NCI-H2029 treated with DMSO at 0.1 percent for 48 hours (cell line): ENCODE measurements at places on chromosomes 2 and 18.

DNA sequence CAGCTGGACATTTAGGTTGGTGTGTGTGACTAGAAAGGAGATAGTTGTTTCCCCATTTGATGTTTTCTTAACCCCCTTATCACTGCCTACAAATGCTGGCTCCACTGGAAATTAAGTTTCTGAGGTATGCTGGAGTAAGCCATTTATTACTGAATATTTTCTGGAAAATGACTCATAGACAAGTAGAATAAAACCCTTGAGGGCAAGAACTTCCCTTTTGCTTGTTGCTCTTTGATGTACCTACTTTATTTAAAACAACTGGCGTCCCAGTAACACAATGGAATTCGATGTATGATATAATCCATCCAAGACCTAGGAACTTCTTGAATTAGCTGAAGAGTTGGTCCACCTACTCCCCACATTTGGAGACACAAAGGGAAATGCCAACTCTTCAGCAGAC is 33.3 kb upstream of the SESTD1 start:
- DNase-seq = no peak

GRCh38 chr2:23523373-23524260 is 138.6 kb downstream of the KLHL29 start:
- no peak for DNase-seq

- no peak for DNase-seq
These were observed 167.8 kb downstream of the NRP2 start for GRCh38 chr2:205850132-205850531.

GRCh38 chr18:10343778-10344177 is 110.7 kb upstream of the APCDD1 start:
- DNase-seq = no peak

DNA sequence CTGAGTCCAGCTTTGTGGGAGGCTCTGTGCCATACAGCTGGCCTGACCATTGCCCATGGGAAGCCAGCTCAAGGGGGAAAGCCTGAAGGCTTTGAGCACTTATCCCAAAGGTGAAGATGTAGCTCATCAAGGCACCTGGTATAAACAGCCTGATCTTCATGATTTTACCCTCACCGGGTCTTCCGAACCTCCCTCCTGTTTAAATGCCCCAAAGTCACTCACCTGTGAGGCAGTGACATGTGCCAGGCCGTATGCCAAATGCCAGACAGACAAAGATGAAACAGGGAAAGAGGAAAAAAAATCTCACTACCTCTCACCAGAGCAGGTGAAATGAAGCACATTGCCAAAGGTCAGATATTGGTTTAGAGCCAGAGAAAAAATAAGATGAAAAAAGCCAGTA is 62.8 kb upstream of the ITSN2 start:
- no peak for DNase-seq

GRCh38 chr2:37052600-37053332 is 31.4 kb downstream of the HEATR5B start:
- DNase-seq = no peak

GRCh38 chr2:101432411-101433181 is 42.3 kb downstream of the RFX8 start:
- no peak for DNase-seq

DNA sequence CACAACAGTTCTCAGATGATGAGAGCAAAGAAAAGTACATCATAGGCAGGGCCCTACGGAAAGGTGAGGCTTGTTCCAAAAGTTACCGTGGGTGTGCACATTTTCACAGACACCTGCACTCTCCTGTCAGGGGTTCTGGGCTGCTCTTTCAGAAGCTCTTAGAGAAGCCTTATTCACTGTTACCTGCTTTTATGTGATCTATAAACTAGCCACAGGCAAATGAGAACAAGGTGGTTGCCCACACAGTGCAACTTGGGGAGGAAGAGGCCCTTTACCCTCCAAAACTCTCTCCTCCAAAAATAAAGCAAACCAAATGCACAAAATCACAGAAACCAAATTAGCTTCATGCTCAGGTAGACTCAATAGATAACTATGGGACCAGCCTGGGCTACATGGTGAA is 11.1 kb upstream of the CUL3 start:
- DNase-seq = no peak

GRCh38 chr18:57965246-57965645 is 78.8 kb upstream of the NEDD4L start:
- DNase-seq = no peak

DNA sequence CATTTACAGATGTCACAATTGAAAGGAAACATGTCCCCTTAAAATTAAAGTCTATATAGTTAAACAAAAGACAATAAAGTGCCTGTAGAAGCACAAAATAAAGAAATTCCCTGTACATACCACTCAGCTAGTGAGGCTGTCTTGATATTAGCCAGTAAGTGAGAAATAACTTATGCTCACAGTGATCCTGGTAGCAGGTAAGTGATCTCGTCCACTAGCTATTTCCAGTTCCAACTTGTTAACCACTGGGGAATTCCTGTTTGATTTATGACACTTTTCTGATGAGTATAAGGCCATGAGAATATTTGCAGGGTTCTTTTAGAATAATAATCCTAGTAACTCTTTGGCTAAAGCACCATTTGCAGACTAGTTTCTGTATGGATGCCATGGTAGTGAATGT is 127.9 kb upstream of the PGAP1 start:
- no peak for DNase-seq

- no peak for DNase-seq
These were observed at the start of gene G6PC2 for GRCh38 chr2:168901003-168901402. G6PC2 (plus strand) TSS chr2:168901291; CDS start chr2:168901332, 41 bp downstream.

DNA sequence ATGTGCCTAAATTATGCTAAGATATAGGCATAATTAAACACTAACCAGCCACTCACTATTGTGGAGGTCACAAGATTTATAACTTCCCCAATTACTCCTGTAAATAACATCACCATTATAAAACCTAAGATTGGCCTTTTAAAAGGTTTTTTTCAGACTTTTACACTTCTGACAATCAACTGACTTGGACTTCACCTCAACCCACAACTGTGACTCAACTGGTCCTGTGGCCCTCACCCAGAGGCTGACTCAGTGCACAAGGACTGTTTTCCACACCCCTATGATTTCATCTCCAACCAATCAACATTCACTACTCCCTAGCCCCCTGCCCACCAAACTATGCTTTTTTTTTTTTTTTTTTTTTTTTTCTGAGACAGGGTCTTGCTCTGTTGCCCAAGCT is 11.6 kb downstream of the TTR start:
- DNase-seq = no peak

DNA sequence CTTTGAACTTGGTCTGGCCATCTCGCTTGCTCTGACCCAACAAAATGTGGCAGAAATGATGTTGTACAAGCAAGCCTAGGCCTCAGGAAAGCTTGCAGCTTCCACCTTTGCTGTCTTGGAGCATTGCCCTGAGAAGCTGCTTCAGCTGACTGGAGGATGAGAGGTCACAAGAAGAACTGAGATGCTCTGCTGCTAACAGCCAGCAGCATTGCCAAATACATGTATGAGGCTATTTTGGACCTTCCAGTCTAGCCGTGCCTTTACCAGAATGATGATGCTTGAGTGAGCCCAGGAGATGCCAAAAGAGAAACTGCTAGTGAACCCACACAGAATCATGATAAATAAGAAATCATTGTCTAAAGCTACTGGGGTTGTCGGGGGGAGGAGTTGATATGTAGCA is 13.2 kb upstream of the ITGAV start:
- DNase-seq = no peak

- no peak for DNase-seq
These were observed 57.1 kb downstream of the ZFP36L2 start for GRCh38 chr2:43169099-43169945.

DNA sequence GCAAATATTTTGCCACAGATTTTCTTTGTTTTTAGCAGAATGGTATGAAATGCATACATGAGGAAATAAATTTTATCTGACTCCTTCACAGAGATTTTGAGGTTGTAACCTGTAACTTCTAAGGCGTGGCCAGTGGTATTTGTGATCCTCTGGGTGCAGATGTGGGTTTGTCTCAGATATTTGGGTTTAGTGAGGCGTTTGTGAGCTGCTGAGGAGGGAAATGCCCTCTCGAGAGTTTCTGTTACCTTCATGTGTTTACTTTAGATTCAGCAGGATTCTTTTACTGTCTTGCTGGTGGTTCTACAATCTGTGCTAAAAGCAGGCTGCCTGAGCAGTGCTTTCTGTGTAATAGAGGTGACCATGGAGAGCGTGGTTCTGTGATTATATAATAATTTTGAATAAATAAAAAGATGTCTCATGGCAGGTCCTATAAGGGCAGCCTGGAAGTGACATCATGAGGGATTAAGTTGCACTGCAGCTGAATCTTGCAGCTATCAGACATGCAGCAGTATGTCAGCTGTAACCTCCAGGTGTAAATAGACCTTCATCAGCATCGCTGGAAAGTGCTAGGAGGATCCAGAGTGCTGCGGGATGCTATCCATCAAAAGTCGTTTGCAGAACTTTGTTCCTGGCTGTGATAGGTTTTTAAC is 34.1 kb downstream of the TANC1 start:
- DNase-seq = no peak

DNA sequence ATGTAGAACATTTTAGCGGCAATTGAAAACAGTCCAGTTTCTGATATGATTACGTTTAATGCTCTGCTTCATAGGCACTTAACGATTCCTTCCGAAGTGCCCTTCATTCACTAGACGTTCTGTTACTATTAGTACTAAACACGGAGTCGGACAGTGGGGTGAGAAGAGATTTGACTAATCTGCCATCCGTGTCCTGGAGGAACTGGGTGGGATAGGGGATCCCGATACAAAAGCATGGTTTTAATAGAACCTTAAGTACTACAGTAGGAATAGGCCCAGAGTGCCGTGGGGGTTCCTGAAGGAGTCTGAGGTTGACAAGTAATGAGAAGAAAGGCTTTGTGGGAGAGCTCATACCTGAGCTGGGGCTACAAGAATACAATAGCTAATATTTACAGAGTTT is 631 bp downstream of the MORN2 start:
- no peak for DNase-seq

DNA sequence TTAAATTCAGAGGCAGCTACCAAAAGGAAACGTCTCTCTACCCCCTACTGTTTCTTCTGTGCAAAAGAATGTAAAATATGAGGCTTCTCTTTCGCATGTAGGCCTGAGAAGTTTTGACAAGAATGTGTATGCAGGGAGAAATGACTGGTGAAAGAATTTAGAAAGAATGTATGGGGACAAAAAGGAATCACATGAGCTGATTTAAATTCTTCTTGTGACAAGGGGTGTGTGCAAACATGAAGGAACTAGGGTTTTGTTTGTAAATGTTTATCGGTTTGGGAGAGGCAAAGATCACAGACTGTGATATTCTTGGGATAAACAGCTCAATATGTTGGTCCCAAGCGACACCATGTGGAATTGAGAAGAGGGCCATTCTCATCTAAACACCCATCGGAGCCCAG is 345.2 kb upstream of the VRK2 start:
- no peak for DNase-seq

GRCh38 chr2:98277162-98277859 is 68.9 kb upstream of the CNGA3 start:
- DNase-seq = no peak

DNA sequence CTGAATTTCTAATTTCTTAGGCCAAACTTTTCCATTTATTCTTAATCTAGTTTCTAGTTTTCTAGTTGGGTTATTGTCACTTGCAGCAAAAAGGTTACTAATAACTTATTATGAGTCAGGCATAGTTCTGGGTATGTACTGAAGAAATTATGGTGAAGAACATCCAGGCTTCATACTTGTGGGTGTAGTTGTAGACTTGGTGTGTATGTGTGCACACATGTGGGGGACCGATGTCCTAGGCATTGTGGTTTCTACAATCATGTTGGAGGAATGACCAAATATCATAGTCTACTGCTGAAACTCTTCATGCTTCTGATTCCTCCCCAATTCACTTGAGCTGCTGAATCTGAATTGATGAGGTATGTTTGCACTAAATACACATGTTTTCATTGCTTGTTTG is 141.2 kb downstream of the PMAIP1 start:
- no peak for DNase-seq

DNA sequence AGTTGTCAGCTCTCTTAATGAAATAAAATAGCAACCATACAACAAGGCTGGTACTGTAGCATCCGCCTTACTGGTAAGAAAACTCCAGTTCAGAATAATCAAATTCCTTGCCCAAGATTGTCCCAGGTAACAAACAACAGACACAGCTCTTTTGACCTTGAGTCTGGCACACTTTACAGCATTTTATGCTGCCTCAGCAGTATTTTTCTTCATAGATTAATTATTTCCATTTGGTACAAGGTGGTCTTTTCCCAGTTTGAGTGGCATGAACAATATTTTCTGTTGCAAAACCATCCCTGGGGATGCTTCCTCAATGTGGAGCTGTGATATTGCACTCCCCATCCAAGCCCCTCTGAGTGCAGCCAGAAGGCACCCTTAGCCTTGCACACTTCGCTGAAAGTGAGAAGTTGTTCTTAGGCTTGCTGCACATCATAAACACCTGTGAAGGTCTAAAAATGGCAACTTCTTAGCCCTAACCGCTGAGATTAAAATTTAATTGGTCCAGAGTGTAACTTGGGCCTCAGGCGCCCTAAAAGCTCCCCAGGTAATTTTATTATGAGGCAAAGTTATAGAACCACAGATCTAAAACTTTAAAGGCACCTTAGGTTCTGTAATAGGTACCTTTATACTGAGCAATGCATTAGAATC is 523.3 kb downstream of the CMPK2 start:
- no peak for DNase-seq

DNA sequence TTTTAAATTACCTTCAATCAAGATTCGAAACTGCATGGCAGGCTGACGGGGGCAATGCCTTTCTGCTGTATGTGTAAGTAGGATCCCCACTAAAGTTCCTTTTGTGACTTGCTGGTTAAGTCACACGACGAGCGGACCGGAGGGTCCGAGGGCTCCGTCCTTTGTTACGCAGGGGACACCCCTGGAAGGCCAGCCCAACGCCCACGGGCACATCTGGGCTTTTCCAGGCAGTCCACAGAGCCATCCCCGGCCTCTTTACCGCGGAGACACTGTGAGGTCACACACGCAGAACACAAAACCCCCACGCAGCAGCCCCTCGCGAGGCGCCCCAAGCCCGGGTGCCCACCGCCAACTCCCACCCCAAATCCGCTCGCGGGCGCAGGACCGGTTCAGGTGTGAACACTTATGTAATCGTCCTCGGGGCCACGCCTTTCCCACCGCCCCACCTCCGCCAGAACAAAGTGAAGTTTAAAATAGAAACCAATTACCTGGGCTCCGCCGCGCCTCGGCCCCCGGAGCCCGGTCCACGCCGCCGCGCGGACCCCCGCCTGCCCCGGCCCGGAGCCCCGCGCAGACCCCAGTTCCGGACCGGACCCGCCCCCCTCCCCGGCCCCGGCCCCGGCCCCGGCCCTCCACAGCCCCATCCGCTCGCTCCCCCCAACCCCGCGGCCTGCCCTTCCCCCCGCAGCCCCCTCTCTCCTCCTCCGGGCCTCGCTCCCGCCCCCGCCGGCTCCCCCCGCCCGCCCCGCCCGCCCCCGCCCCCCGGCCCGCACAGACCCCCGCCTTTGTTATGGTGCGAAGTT is 4.2 kb downstream of the ZNF516 start:
- no peak for DNase-seq

DNA sequence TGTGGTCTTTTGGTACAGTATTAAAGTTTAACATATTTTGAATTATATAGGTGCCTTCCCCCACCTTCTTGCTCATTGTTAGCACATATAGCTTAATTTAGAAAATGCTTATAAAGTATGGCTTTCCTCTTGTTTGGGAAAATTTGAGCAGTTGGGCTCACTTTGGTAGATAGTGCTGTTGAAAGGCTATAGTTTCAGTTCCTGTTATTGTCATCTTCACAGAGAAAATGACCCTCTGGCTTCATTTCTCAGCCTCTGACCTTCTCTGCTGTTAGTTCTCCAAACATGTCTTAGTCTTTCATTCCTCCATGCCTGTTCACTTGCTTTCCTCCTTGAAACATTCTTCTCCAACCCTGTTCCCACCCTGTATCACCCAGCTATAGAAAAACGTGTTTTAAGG is 200.6 kb downstream of the WDR7 start:
- DNase-seq = no peak

- no peak for DNase-seq
These were observed 99.0 kb downstream of the DYSF start for GRCh38 chr2:71552356-71552755.
